Foreskin keratinocyte (primary cell): ENCODE measurements at places on chromosomes 7 and 10.
A peak's percentile ranks its signal among the peaks of the same experiment; 100 is the strongest.

DNA sequence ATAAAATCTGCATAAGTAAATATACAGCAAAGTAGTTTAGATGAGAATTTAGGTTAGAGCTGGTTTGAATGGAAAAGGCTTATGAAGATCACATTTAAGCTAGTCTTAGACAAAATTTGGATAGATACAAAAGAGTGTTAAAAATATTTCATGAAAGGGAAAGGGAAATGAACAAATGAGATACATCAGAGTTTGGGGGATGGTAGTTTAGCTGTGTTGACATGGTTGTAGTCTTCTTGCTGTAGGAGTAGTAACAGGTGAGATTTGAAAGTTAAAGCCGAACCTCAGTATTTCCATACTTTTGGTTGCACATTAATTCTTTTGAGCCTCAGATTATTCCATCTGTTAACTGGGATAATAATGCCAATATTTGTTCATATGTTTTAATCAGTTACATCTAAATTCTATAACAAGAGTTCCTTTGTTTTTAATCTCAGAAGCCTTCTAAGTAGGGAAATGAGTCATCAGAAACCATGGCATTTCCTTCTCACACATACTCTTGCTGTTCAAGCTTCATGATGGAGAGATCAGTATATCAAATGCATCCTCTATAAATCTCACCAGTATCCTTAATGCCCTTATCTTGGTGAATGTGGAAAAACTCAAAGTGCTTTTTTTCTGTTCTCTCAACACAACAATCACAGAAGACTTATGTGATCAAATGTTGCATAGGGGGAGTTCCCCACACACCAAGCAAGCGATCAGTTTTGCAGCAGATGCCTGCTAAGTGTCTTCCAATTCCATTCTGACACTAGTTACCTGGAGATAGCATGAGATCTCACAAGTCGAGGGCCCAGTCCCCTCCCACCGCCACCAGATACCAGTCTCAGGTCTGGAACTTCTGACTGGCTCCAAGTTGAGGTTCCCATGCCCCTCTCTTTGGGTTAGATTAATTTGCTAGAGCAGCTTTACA is 84.7 kb downstream of the MAPK8 start:
- peak; percentile 44 for DNase-seq

GRCh38 chr7:139505563-139505962 is 17.9 kb upstream of the CLEC2L start:
- DNase-seq = no peak

GRCh38 chr7:129083525-129083924 is 28.6 kb upstream of the TNPO3 start:
- DNase-seq = no peak

DNA sequence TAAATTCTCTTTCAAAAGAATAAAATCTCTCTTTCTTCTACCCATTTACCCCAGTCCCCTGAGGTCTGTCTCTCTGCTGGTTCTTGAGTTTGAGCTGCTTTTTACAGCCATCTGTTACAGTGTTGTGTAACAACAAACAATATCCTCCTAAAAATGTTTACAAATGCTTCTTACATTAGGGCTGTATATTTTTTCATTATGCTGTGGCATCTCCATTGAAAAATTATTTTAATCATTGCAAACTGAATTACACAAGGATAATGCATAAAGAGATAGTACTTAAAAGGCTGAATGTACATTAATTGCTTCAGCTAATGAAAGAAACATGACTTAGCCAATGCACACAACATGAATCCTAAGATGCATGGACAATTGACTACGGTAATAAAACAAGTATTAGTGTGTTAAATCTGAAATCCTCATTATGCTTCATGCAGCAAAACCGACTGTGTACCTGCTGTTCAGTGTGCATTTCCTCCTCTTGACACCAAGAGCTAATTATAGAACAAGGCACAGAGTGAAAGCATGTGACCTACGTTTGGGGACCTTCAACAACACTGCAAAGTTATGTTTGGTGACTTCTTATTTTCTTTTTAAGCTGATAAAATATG is 181.7 kb upstream of the RHOBTB1 start:
- DNase-seq = no peak

- DNase-seq = no peak
Measured at GRCh38 chr10:29881336-29881771, 178.0 kb downstream of the JCAD start.

DNA sequence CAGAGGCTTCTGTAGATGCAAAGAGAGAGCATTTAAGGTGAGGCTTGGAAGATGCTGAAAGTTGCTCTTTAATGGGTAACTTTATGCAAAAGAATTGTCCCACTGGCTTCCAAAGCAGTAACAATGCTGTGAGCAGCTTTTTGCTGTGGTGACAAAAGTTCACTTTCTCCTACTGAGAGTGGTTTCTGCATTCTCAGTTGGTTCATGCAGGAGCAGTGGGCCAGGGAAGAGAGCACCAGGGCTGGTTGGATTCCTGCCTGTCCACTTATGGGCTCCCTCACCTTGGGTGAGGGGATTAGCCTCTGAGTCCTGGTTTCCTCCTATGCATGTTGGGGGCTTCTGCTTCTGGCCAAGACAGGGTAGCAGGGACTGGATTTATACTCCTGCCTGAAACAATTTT is 31.1 kb upstream of the GOLGA7B start:
- no peak for DNase-seq

DNA sequence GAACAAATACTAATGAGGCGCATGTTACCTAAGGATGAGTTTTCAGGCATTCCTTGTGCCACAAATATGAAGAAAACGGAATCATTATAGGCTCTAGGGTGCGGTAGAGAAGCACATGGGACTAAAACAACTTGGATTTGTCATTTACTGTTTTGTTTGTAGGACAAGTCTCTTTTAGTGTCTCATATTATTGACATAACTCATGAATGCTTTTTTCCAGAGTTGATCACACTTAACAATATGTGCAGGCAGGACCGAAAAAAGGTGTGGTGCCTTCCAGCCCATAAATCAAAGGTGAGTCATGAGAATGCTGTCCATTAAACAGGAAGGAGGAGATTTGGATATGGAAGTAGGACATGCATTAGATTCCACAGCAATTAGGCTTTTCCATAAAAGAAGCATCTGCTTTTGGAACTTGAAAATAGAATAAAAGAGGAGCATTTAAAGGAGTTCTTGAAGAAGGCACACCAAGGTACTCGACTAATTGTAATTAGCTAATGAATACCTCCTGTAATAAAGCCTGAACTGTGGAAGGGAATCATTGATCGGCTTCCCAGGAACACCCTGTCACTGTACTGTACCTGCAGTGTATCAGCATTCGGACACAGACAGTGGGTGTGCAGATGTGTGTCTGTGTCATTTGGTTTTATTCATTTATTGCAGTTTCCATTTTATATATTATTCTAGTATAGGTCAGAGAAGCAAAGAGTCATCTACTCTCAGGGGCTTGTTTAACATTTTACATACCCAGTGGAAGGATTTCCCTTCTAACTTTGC is 119.7 kb upstream of the KLF14 start:
- DNase-seq = peak; percentile 92

DNA sequence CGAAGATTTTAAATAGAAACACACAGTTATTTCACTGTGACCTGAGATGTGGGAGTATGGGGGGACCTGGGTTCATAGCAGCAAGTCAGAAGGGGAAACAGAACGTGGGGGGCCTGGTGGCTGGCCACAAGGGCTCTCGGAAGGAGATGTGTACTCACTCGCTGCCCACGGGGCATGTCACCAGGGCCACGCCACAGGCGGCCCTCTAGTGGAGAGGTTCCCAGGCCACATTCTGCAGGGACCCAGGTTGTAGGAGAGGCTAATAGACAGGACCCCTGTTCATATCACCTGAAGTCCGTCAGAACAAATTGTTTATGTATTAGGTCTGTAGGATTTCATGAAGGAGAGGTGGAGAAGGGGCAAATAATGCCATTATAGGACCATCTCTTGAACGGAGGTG is 25.1 kb upstream of the SVOPL start:
- no peak for DNase-seq
